ENCODE measurements at places on chromosomes 6 and 20. TPM values are rescaled to one million over a fixed set of nuclear protein-coding genes. Genes with fewer than 3 reads are reported as not detected.

- DNase-seq = no peak
Observed at GRCh38 chr6:105196076-105196475, 16.3 kb upstream of the POPDC3 start.

DNA sequence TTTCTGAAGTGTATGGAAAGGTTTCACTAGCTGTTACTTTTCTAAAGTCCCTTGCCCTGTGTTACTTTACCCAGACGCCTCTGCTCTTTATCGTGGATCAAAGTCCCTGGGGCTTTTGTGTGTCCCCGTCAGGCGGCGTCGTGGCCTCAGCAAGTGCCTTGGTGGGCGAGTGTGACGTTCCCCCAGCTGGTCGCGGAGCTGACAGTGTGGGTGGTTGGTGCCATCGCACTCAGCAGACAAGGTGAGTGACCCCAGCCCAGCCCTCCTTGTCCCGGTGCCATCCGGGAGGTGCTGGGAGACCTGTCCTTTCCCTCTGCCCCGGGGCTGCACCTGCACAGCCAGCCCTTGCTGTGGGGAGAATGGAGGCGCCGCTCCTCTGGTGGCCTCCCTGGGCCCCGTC lies 27.3 kb upstream of the TCFL5 start:
- DNase-seq = no peak

- DNase-seq = no peak
Observed at GRCh38 chr20:19903168-19903811, 113.9 kb upstream of the NAA20 start.

- no peak for DNase-seq
Observed at GRCh38 chr6:134003542-134003951, 48.9 kb downstream of the SLC2A12 start.

DNA sequence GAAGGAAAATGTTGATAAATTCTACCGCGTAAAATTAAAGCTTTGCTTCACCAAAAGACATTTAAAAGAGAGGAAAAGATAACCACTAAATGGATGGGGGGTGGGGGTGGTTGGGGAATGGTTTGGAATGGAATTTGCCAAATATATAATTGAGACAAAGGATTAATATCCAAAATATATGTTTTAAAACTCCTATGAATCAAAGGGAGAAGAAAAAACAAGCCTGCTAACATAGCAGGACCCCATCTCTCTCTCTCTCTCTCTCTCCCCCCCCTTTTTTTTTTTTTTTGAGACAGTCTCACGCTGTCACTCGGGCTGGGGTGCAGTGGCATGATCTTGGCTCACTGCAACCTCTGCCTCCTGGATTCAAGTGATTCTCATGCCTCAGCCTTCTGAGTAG lies 13.4 kb upstream of the NR2E1 start:
- no peak for DNase-seq

DNA sequence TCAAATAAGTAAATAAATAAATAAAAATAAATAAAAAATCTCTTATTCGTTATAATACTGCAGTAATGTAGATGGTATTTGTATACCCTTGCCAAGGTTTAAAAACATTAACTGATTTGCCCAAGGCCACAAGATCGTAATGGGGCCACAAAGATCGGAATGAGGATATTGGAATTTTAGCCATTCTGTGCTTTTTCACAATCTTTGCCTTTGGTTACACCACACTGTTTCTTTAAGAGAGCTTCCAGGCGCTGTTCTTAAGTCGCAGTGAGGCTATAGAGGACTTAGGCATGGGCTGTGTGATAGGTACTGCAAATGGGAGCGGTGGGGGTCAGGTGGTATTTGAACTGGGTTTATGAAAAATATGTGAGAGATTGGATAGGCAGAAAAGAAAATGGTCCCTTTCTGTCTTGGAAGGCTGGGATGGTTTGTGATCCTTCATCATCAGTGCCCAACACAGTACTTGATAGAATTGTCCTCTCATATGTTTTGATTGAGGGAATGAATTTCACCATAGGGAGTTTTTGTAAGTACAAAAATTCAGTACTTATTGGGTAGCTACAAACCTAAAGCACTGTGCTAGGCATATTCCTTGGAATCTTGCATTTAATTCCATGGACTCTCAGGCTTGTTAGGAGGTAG lies 1.4 kb downstream of the NUS1 start:
- no peak for DNase-seq

- DNase-seq = no peak
Observed at GRCh38 chr6:154604119-154604518, 93.6 kb upstream of the CNKSR3 start.

DNA sequence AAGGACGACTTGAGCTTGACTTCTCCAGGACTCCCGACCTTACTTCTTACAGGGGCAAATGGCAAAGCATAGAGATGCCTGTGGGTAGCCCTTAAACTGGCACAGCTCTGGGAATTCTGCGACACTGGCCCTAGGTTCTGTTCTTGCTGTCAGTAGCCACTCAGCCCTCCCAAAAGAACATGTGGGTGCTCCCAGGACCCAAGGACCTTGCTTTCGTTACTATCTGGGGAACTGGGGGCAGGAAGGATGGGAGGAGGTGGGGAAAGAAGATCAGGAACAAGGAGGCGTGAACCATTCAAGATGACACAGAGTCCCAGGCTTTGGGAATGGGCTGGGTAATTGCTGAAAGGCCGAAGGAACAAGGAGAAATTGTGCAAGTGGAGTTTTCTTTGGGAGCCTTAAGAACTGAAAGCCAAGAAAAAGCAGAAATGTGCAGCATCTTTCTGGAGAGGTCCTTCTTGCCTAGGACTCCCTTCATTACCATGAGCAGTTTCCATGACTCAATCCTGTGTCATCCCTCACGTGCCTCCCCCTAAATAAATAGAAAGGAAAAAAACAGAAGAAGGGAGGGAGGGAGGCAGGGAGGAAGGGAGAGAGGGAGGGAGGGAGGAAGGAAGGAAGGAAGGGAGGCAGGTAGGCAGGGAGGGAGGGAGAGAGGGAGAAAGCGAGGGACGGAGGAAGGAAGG lies 284.6 kb upstream of the FOXQ1 start:
- no peak for DNase-seq

GRCh38 chr6:169472786-169473416 lies 219.3 kb upstream of the THBS2 start:
- DNase-seq = no peak

DNA sequence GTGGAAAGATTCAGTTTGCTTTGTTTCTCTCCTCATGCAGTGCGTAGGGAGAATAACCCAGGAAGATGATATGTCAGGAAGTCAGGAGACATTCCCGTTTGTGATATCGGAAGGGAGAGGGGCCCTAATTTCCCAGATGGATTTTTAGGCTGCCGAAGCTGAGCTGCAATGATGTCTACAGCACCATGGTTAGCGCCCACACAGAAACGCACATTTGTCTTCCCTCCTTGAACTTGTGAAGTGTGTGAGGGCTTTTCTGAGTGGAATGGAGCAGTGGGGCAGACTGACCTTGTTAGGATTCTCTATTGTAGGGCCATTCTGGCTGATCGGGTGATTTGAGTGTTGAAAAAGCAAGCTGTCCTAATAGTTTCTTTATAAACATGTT lies 191.3 kb upstream of the ARG1 start:
- no peak for DNase-seq

- DNase-seq = no peak
Observed at GRCh38 chr20:41290804-41291389, 26.6 kb downstream of the ZHX3 start.

The MYO6 gene
- total RNA-seq = 3.0 TPM

The LPA gene
- not detected for total RNA-seq

All from gastrocnemius medialis (tissue), 4 donors.